ENCODE measurements at places on chromosomes 5 and 9. TPM values are rescaled to one million over a fixed set of nuclear protein-coding genes. Genes with fewer than 3 reads are reported as not detected.

Gene LPAR1
- total RNA-seq = not detected

DNA sequence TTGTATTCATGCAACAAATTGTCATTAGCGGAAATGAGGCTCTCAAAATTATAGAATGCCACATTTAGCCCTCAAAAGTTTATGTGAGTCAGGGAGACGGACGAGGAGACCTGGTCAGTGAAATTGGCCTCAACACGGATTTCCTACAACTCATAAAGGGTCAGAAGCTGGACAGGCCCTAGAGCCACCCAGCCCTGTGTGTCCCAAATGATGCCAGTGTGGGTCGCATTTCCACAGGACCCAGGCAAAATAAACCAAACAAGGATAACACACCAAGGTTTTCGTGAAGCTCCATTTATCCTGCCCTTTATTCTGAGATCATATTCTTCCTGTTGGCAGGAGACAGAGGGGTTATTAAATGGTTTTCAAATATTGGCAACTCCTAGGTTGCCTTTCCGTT lies 72.0 kb upstream of the COL5A1 start:
- no peaks in the 10 kb centered on the region for H3K4me1 ChIP-seq
- H3K36me3 ChIP-seq = no peaks in the 10 kb centered on the region
- H3K4me3 ChIP-seq = no peak overlapping the region
- DNase-seq = no peak
- no peak overlapping the region for H3K27ac ChIP-seq

GRCh38 chr5:131382407-131383395 lies 118.8 kb downstream of the CDC42SE2 start:
- peaks cover 87% of the 10 kb centered on the region for H3K4me1 ChIP-seq
- peak; percentile 76 for DNase-seq
- H3K36me3 ChIP-seq = peaks cover 39% of the 10 kb centered on the region
- peak overlapping the region; percentile 91 for H3K27ac ChIP-seq
- no peaks in the 10 kb centered on the region for H3K27me3 ChIP-seq
- peak overlapping the region; percentile 63 for H3K4me3 ChIP-seq

- DNase-seq = no peak
- H3K4me3 ChIP-seq = no peak overlapping the region
- peaks cover 24% of the 10 kb centered on the region for H3K4me1 ChIP-seq
- no peak overlapping the region for H3K27ac ChIP-seq
- no peaks in the 10 kb centered on the region for H3K27me3 ChIP-seq
- peaks cover 26% of the 10 kb centered on the region for H3K36me3 ChIP-seq
Measured at GRCh38 chr5:96926276-96926675, 9.6 kb upstream of the LNPEP start.

DNA sequence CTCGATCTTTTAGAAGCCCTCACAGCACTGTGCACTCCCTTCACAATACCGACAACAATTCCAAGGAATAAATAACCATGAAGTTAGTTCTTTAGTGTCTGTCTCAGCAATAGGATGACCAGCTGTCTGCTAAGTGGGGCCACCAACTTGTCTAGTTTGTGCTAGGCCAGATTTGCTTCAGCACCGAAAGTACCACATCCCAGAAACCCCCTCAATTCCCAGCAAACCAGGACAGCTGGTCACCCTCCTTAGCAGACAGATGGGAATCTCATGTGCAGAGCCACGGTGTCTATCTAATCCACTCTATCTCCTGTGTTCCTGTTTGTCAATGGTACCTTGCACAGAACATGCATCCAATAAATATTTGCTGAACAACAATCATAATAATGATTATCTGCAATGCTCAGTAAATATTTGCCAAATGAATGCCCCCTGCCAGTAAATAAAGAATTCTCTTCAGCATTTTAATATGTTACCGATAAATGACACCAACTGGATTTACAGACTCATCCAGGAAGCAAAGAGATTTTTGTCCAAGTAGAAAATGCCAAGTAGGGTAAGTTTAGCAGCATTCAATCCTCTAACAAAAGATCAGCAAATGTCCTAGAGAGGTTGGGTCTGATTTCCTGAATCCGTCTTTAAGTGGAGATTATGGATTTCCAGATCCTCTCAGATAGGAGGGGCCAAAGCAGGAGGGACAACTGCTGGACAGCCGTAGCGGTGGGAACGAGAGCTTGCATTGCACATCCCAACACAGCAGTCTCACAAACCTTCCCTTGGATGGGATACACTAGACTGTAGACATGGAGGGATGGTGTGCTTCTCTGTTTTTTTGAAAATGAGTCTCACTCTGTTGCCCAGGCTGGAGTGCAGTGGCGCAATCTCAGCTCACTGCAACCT lies 51.9 kb upstream of the ANKRD33B start:
- no peak for DNase-seq
- no peak overlapping the region for H3K27ac ChIP-seq
- no peaks in the 10 kb centered on the region for H3K4me1 ChIP-seq
- peaks cover 10% of the 10 kb centered on the region for H3K27me3 ChIP-seq
- H3K36me3 ChIP-seq = no peaks in the 10 kb centered on the region
- H3K4me3 ChIP-seq = no peak overlapping the region

Data from activated CD8-positive, alpha-beta memory T cell treated with anti-CD3 and anti-CD28 coated beads, Interleukin-2, amount 10 ng/mL, durations not matched to agents 7 days and 5 days (primary cell).